ENCODE measurements at places on chromosomes 1 and 21. TPM values are rescaled to one million over a fixed set of nuclear protein-coding genes. Genes with fewer than 3 reads are reported as not detected.

The NOL9 gene
- total RNA-seq, result 80.6 TPM

The ARTN gene
- total RNA-seq, result 2.2 TPM

The PARS2 gene
- total RNA-seq, result 0.66 TPM

The RGS4 gene
- not detected for total RNA-seq

The RAB25 gene
- total RNA-seq, result 1.8 TPM

The ADGRL4 gene
- not detected for total RNA-seq

The PGLYRP4 gene
- total RNA-seq, result not detected

The SHE gene
- total RNA-seq, result not detected

The GNG4 gene
- 0.17 TPM for total RNA-seq

The UQCRH gene
- 124 TPM for total RNA-seq

The C1orf167 gene
- total RNA-seq, result not detected

The NBPF6 gene
- total RNA-seq, result not detected

The PRAMEF15 gene
- not detected for total RNA-seq

Measured in naive thymus-derived CD4-positive, alpha-beta T cell (primary cell).